Stimulated activated CD4-positive, alpha-beta T cell treated with anti-CD3 and anti-CD28 coated beads, Interleukin-2, amount 100 ng/mL, for 24 hours (primary cell): ENCODE measurements at places on chromosomes 5 and 9.

- DNase-seq: no peak
Observed at GRCh38 chr5:1779021-1779680, 20.5 kb downstream of the MRPL36 start.

DNA sequence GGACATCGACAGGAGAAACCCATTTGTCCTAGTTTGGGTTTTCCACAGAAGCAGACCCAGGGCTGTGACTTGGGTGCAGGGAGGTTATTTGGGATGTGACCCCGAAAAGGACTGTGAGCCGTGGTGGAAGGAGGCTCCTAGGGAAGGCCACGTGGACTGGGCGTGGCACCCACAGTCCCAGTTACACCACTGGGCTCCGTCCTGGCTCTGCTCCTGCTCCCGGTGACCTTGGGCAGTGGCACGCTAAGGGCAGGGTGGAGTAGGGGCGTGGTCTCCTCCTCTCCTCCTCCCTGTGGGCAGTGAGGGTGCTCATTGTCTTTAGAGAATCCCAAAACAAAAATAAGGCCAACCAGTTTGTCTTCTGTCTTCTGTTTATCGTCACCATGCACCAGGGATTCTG, 190.1 kb downstream of the GADD45G start:
- no peak for DNase-seq

- DNase-seq: no peak
Observed at GRCh38 chr9:2359891-2360471, 261.6 kb upstream of the VLDLR start.

DNA sequence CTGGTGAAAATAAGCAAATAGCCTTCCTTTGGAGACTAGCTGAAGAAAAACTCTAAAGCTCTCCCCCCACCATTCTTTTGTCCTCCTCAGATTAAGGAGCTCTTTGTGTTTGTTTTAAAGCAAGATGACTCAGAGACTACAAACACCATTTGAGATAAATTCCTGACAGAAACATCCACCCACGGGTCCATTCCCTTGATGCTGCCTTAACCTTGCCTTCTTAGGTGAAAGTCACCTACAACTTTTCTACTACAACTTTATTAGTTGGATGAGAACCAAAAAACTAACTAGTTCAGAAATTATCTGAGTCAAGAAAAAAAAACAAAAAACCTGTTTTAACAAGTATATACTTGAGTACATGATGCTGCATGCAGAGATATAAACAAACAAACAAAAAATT, 831.1 kb downstream of the NR2F1-AS1 start:
- no peak for DNase-seq

DNA sequence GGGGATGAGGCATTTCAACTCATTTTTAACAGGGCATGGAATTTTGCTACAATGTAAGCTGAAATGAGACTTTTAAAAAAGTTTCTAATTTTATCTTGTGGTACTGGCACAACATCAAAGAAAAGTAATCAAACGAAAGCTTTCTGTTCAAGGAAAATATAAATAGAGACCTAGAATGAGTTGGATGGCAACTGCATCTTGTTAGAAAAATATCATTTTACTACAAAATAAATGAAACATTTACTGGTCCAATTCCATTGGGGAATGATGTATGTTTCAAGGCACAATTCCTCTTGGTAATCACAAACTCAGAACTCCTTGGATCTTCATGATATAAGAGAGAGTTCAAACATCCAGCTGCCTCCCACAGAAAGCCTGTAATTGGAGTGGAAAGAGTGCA, 102.8 kb downstream of the HMHB1 start:
- DNase-seq: no peak
